Activated T-helper 1 cell treated with anti-CD3 and anti-CD28 coated beads, Interleukin-12 subunit alpha, Interleukin-12 subunit beta, Interleukin-2, Interleukin-4 antibody, amounts not matched to agents 30 ng/mL and 10 ng/mL and 1 ng/mL, durations not matched to agents 14 hours and 24 hours and 36 hours (primary cell): ENCODE measurements at places on chromosomes 16 and 17. TPM values are rescaled to one million over a fixed set of nuclear protein-coding genes. Genes with fewer than 3 reads are reported as not detected.

Gene WIPF2
- total RNA-seq, result 25.8 and 27.6 TPM in 2 replicates

Gene KRTAP3-2
- total RNA-seq, result not detected in 2 replicates

Gene NPIPA8
- 0.29 and 0.44 TPM in 2 replicates for total RNA-seq

Gene PIPOX
- 1.8 and 2.1 TPM in 2 replicates for total RNA-seq
